IMR-90 (cell line): ENCODE measurements at places on chromosomes 7 and 10.

GRCh38 chr7:38584443-38585210 lies 46.5 kb downstream of the AMPH start:
- DNase-seq: peak; percentile 71

- DNase-seq: peak; percentile 85
Observed at GRCh38 chr7:131327626-131328376, at the start of gene MKLN1. TSS of gene MKLN1 (plus strand) at chr7:131327876. CDS start at chr7:131327900, 24 bp downstream.

GRCh38 chr10:132064771-132065437 lies 842 bp upstream of the JAKMIP3 start:
- DNase-seq: no peak

- peak; percentile 31 for DNase-seq
Observed at GRCh38 chr7:114986190-114987180, 64.6 kb downstream of the MDFIC start.

DNA sequence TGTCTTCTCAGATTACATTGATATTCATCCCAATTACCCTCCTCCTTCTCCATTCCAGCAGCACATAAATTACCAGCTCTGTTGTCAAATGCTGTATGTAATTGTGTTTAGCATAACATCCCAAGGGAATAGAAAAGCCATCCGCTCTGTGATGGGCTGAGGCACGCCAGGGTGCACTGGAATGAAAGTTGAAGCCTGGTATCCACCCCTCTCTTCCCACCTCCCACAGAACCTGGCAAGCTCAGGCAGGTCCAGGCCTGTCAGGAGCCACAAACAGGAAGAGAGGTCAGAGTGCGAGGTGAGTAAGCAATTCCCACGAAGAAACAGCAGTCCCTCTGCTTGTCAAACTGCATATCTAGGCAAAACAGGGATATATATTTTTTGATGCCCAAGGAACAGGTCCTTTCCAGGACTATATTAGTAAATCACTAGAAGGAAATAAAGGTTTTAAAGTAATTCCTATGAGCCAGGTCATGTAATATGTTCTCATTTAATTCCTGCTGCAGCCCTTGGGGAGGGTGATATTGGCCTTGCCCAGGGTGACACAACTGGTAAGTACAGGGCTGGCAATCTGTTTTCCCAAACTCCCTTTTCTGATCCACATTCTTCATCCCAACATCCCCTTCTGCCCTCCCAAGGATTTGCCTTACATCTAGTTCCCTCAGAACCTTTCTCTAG lies 155.6 kb upstream of the GHITM start:
- DNase-seq: no peak

DNA sequence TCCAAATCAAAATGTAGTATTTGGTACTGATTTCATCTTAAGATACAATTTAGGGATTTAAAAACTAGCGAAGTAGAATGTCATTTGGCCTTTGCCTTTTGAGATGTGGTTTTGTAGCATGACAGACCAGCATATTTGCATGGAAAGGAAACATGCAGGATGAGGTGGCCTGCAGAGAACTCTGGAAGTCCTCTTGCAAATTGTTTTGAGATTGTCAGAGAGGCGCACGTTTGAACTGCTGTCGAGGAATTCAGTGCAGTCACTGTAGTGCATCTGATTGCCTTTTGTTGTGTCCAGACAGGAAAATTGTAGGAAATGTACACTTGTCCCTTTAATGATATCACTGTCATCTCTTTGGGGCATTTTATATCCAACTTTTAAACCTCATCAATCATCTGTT lies 136.7 kb downstream of the CELF2 start:
- no peak for DNase-seq

DNA sequence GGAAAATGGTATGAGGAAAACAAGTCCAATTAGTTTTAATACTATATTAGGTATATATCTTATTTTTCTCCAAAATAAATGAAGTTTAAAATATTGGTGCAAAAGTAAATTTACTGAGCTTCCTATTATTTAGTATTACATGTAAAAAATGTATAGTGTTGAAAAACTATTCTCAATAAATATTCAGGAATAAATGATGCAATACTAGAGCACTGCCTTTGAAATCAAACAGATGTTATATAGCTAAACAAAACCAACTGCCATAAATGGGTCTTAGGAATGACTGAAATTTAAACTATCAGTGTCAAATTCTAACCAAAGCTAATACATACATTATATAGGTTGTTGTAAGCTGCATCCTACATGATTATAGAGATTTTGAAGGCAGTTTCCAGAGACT lies 1434.0 kb upstream of the LRRTM3 start:
- DNase-seq: no peak

GRCh38 chr7:51706851-51707250 lies 390.2 kb upstream of the COBL start:
- no peak for DNase-seq

GRCh38 chr7:100081535-100082102 lies at the start of gene ZNF3:
TSS of gene ZNF3 (minus strand) at chr7:100081723. CDS start at chr7:100077357, 4,366 bp downstream.
- DNase-seq: peak; percentile 99

DNA sequence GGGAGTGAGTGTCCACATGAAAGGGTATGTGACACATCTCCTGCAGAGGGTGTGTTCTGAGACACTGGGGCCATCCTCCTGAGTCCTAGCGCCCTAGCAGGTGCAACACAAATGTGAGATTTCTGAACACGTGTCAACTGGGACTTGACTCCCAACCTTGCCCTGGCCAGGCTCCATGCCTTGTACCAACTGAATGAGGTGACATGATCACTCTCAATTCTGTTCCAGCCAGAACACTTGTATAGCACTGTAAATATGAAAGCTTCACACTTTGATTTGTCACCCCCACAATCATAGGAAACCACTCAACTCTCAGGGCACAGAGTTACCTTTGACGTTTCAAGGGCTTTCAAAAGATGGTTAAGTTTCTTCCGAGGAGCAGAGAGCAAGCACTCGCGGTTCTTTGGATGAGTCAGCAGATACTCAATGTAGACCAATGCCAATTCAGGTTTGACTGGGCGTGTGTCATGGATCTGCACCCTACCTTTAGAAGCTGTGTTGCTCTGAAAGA lies 48.6 kb downstream of the NCAPG2 start:
- no peak for DNase-seq

DNA sequence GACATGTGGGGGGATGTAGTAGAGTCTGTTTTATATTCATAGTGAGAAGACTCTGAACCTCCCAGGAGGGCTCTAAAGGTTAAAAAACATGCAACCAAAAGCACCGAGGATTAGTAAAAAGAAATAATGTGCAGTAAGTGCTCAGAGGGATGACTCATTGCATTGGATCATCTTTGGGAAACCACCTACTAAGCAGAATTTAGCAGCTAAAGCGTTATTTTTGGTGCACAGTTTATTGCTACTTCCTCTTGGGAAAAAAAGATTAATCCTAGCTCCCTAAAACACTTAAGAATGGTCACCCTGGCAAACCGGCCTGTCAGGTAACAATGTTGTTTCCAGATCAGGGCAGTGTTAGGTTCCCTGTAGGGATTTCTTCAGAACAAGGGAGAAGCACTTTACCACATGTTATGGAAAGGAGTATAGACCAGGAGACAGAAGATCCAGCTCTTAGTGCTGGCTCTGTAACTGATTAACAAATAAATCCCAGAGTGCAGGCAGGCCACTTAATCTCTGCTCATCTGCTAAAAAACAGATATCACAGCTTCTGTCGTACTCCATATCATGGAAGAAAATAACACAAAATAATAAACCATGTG lies 44.8 kb upstream of the FAM133B start:
- peak; percentile 90 for DNase-seq

- DNase-seq: no peak
Observed at GRCh38 chr7:151091988-151092387, 5.7 kb downstream of the AGAP3 start.

DNA sequence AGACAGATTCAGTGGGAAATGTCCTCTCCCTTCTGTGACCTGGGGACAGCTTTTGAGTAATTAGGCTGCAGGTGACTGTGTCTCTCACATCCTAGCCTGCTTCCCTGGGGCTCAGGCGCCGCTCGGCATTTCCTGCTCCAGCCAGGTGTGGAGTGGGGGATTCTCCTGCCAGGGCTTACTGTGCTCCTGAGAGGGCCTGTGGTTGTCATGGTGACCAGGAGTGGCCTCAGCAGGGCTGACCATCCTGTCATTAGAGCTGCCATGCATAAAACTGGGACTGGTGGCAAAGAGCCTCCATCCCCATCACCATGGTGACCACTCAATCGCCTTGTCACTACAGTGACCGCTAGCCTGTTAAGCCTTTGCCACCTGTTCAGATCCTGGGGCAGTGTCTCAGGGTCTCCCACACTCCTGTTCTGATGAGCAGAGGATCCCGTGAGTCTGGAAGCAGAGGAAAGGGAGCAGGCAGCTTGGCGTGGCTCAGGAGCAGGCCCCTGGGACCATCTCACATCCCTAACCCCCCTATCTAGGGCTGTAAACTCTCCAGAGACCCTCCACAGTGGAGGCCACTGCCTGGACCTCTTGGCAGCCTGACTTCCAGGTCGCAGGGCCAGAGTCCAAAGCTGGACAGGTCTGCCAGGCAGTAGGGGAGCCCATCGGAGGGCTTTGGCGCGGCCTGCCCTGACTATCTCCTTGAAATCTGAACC lies at the start of gene GCK:
Gene GCK (minus strand): TSS at position 154 of the 707 bp plus-strand sequence. CDS start 486 bp downstream, outside the sequence.
- DNase-seq: no peak

DNA sequence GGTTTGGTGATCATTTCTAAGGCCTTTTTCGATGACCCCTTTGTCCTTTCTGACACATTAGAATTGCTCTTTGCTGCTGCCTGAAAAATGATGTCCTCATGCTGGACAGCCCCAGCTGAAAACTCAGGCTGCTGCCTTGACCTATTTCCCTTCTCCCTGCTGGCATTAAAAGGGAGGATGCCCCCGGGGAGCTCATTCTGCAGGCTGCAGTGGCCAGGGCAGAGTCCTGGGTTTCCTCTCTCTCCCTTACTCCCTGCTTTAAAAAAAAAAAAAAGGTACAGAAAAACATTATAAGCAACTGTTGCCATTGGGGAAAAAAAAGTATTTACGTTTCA lies 35.4 kb downstream of the LRRC4 start:
- no peak for DNase-seq

DNA sequence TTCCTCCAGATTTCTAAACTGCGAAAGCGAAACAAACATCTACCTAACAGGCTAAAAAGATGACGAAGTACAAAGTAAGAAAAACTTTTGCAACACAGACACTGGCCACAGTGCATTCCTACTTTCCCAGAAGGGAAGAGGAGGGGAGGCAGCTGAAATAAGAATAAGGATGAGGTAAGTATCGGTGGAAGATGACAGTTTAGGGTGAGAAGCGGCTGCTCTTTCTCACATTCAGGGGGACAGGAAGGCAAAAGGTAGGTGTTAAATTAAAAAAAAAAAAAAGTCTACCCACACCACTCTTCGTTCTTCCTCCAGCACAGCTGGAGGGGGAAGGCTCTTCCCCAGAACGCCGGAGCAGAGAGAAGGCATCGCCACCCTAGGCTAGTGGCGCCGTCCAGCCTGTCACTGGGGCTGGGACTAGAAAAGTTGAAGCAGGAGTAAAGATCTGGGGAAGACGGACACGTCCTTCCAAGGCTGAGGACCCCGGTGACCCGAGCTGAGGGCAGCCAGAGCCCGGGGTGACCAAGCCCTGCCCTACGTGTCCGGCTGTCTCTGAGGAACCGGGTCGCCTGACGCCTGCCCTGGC lies 846 bp downstream of the DNAJC1 start:
- DNase-seq: peak; percentile 63

GRCh38 chr7:149325248-149325647 lies 63.3 kb downstream of the ZNF783 start:
- no peak for DNase-seq

DNA sequence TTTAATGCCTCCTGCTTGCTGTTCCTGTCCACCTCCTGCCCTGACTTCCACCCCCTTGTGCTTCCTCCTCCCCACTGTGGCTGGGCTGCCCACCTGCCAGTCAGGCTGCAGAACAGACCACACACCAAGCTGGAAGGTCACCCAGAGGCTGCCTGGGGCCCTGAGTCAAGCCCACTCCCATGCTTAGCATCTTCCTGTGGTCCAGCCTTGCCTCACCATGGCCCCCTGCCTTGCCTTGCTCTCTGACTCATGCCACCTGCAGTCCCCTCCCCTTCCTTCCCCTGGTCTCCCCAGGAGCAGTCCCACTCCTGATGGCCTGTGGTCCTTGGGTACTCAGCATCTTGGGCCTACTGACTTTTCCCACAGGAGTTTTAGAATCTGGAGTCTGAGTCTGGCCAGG lies 2.3 kb downstream of the CLEC2L start:
- no peak for DNase-seq

- DNase-seq: no peak
Observed at GRCh38 chr7:107386548-107387102, 83.2 kb upstream of the GPR22 start.

DNA sequence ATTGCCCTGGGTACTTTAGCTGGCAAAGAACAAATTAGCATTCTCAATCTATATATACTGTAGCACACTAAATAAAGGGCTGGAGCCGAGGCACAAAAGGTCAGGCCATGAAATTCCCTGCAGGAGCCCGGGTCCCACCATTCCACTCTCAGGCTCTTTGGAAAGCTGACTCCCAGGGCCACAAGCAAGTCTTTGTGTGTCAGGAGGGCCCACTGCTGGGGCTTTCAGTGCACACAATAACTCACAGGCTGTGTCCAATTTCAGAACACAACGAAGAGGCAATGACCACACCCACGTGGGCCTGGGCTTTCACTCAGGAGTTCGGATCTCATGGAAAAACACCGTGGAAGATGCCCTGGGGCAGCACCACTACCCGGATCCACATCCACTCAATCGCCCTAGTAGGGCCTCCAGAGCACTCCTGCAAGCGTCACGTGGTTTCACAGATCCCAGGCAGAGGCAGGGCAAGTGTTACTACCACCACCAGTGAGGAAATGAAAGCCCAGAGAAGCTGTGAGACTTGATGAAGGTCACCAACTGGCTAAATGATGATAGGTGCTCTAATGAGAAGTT lies 60.3 kb downstream of the COBL start:
- DNase-seq: no peak
